ENCODE measurements at places on chromosomes 1 and 21.

DNA sequence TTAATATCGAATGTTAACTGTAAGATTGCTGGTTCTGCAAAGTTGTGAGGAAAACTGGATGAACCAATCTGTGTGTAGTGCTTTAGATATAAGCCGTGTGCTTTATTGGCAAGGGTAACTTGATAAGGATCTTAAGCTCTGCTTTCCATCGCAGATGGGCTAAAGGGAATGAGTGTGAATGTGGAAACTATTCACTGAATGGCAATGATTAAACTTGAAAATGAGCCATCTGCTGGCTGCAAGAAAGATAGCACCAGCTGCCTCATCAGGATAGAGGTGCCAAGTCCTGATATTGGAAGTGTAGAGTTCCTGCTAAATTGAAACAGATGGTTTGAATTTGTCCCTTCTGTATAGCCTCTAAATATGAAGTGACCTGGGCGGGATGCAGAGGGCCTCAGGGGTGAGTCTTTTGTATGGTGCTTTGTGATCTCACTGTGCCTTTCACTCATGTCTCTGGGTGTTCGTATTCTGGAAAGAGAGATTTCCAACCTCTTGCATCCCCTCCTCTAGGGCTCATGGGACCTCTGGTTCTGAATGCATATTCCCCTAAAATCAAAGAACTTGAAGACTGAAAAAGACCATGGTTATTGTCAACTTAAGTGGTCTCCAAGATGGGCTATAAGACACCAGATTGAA, 9.2 kb downstream of the FCRL3 start:
- peak; percentile 18 for DNase-seq

GRCh38 chr1:2215329-2215728, 12.8 kb upstream of the SKI start:
- DNase-seq: no peak

- no peak for DNase-seq
Observed at GRCh38 chr1:232393444-232394146, 236.3 kb downstream of the SIPA1L2 start.

- DNase-seq: no peak
Observed at GRCh38 chr1:209896346-209896745, 41.7 kb upstream of the SYT14 start.

DNA sequence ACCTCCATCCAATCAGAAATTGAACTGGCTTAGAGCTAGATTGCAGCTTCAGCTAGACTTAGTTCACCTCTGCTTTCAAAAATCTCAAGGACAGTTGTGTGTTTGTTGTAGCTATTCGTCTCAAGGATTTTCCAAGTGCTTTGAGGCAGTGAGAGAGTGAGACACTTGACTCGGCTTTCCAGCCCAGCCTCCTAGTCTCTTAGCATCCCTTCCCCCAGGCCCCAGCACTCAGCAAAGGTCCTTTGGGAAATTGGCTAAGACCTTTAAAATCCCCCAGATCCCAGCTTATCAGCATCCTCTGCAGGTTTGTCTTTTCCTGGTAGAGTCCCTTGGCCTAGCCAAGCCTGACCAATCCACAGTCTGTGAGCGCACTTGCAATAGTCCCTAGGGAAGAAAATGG, 47.9 kb upstream of the PROX1 start:
- no peak for DNase-seq

DNA sequence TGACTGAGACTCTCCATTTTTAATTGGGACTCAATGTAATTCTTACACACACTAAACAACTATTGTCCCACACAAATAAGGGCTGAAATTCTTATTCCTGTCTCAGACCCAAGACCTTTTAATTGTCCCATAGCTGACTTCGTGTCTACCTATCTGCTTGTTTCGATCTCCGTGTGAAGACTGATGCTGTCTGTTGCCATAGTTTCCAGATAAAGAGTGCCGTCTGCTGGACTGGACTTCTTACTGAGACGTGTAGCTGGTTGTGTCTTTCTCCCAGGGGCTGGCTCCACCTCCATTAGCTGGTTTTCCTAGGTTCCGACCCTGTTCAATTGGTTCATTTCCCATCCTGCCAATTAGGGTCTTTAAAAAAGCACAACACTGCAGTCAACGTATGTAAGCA, 235.3 kb upstream of the PLXNA2 start:
- no peak for DNase-seq
